ENCODE measurements at places on chromosomes 5 and 9. TPM values are rescaled to one million over a fixed set of nuclear protein-coding genes. Genes with fewer than 3 reads are reported as not detected.

DNA sequence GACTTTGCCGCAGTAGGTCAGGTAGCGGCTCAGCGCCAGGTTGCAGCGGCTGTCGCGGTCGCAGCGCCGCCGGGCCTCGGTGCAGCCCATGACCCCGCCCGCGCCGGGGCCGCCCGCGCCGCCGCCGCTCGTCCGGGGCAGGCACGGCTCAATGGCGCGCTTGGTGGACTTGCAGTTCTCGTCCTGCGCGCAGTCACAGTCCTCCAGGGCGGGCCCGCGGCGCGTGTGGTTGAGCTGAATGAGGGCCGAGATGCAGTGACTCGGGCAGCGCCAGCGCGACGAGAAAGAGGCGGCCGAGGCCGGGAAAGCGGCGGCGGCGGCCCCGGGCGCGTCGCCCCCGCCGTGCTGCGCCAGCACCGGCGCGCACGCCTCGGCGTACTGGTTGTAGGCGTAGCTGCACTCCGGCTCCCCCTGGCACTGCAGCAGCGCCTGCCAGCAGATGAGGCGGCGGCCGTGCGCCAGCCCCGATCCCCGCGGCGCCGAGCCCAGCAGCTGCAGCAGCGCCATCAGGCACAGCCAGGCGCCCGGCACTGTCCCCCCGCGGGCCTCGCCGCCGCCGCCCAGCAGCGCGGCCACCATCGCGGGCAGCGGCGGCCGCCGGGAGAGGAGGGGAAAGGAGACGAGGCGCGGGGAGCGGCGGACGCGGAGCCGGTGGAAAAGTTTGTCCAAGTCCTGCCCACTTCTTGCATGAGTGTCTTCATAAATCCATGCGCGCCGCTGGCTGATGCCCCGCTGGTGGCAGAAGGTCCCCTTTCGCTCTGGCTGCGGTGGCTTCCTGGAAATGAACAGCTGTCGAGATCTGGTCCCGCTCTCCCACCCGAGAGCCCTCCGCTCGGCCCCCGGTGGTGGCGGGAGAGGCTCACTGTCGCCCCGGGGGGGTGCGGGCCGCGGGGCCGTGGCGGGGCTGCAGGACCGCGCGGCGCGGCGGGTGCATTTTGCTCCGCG is 833 bp downstream of the GAS1 start:
- H3K36me3 ChIP-seq, result peaks cover 5% of the 10 kb centered on the region
- H3K4me1 ChIP-seq, result peaks cover 18% of the 10 kb centered on the region
- H3K27me3 ChIP-seq, result peaks cover 34% of the 10 kb centered on the region

GRCh38 chr9:4421847-4422246 is 68.4 kb upstream of the SLC1A1 start:
- no peaks in the 10 kb centered on the region for H3K27me3 ChIP-seq
- no peak overlapping the region for H3K27ac ChIP-seq
- no peaks in the 10 kb centered on the region for H3K36me3 ChIP-seq

DNA sequence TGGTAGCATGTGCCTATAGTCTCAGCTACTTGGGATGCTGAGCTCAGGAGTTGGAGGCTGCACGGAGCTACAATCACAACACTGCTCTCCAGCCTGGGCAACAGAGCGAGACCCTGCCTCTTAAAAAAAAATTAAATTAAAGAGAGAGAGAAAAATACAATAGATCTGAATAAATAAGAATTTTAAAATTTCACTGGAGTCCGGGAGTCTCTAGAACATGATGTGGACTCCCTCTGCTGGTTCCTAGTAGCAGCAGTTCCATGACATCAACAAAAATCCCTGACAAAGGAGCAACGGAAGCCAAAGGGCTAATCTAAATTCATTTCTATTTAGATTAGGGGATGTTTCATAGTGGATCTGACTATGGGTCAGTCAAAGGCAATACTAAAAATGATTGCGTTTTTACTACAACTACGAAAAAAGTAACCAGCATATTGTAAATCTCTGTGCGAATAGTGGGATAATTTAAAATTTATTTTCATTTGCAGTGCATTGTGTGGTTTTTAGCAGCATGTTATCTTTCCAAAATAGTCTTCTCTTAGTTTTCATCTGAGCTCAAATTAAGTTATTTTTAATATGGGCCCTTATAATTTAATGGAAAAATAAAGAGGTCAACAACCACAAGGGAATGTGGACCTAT is 6.7 kb downstream of the INIP start:
- no peak overlapping the region for H3K27ac ChIP-seq
- peaks cover 38% of the 10 kb centered on the region for H3K4me1 ChIP-seq
- peaks cover 15% of the 10 kb centered on the region for H3K36me3 ChIP-seq
- no peak for DNase-seq
- no peak overlapping the region for H3K4me3 ChIP-seq
- no peaks in the 10 kb centered on the region for H3K27me3 ChIP-seq

DNA sequence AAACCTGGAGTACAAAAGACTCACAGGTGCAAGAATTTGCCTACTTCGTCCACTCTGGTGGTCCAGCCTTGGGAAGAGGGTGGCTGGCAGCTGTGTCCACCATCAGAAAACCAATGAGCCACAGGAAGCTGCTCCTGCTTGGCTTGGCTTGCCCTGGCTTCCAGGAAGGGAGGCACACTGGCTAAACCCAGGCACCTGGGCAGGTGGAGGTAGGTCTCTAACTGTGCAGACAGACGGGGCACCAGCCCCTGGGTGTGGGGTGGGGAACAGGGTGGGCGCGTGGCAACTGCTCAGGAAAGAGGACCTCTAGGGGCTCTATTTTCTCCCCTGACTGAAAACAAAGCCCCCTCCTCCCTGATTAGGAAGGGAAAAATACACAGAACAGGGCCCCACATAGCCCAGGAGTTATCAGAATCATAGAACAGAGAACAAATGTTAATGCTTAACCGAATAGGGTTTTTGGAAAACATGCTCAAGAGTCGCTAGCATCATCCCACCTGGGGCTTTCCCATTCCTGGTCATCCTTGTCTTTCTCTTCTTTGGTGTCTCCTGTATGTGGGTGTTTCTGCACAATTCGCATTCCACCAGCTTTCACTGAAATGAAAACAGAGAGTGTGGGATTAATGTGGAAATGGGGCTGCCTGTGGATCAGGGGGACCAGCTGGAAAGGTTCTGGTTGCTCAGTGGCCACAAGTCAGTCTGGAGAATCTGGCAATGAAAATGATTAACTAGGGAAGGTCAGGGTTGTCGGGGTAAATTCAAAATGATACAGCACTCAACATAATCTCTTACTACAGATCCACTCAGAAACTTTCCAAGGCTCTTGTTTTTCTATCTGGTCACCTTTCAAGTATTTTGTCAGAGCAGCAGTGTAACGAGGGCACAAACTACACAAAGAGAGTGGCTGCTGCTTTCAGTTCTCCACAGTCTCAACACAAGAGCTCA is 13.1 kb downstream of the DAP start:
- H3K27ac ChIP-seq, result no peak overlapping the region
- peaks cover 11% of the 10 kb centered on the region for H3K36me3 ChIP-seq
- DNase-seq, result no peak
- no peak overlapping the region for H3K4me3 ChIP-seq
- H3K27me3 ChIP-seq, result no peaks in the 10 kb centered on the region

DNA sequence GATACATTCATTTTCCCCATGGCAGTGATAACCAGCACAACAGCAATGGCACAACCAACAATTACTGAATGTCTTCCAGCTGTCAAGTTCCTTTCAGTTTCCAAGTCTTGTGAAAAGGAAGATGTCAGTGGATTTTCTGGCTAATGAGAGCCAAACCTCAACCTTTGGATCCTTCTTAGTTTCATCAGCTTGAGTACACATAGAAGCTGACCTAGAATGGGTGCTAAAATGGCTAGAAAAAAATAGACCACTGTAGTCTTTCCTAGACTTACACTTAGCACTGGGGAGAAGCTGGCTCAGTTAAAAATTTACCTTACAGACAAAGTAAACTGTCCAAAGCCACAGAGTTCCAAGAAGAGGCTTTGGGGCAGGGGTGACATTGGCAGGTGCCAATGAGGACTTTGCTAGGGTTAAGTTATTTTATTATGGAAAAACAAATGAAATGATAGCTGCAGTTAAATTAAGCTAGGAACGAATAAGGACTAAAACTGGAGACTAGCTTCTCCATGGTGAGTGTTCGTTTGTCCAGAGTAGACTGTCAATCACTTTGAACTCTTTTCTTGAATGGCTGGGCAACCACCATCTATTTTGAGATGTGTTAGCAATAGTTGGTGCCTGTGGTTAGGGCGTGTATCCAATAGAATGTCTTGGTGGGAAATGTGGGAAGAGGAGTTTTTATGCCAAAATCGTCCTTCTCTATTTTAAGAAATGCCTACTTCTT is 25.9 kb upstream of the TXN start:
- no peak overlapping the region for H3K27ac ChIP-seq
- peaks cover 6% of the 10 kb centered on the region for H3K27me3 ChIP-seq
- H3K36me3 ChIP-seq, result no peaks in the 10 kb centered on the region
- no peak overlapping the region for H3K4me3 ChIP-seq
- peaks cover 10% of the 10 kb centered on the region for H3K4me1 ChIP-seq

DNA sequence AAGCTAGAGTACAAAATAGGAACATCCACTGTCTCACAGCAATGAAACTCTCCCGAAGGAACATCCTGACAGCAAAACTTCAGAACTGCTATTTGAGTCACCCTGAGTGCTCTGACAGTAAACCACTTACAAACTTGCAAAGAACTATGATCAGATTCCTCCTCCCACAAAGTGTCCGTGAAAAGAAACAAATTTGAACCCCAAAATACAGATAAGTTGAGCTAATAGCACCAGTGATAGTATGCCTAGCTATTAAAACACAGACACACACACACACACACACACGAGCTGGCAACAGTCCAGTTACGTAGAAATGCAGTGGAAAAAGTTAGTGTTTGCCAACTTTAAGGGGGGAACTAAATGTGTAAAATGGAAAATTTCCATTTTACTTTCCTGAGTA is 3.1 kb upstream of the GLIS3 start:
- H3K4me3 ChIP-seq, result no peak overlapping the region
- DNase-seq, result no peak
- peaks cover 29% of the 10 kb centered on the region for H3K27me3 ChIP-seq
- peaks cover 2% of the 10 kb centered on the region for H3K36me3 ChIP-seq

- no peaks in the 10 kb centered on the region for H3K4me1 ChIP-seq
- no peaks in the 10 kb centered on the region for H3K27me3 ChIP-seq
- H3K4me3 ChIP-seq, result no peak overlapping the region
- DNase-seq, result no peak
- no peak overlapping the region for H3K27ac ChIP-seq
These were observed 73.1 kb downstream of the NDUFAF2 start for GRCh38 chr5:61018062-61018461.

GRCh38 chr9:115327436-115328122 is 209.6 kb upstream of the TNC start:
- no peak overlapping the region for H3K27ac ChIP-seq
- H3K36me3 ChIP-seq, result no peaks in the 10 kb centered on the region
- H3K27me3 ChIP-seq, result no peaks in the 10 kb centered on the region
- DNase-seq, result no peak
- no peak overlapping the region for H3K4me3 ChIP-seq

- no peak for DNase-seq
- peaks cover 9% of the 10 kb centered on the region for H3K27me3 ChIP-seq
- H3K4me1 ChIP-seq, result peaks cover 12% of the 10 kb centered on the region
- no peak overlapping the region for H3K27ac ChIP-seq
- no peaks in the 10 kb centered on the region for H3K36me3 ChIP-seq
These were observed 8.6 kb upstream of the OXCT1 start for GRCh38 chr5:41878643-41879478.

DNA sequence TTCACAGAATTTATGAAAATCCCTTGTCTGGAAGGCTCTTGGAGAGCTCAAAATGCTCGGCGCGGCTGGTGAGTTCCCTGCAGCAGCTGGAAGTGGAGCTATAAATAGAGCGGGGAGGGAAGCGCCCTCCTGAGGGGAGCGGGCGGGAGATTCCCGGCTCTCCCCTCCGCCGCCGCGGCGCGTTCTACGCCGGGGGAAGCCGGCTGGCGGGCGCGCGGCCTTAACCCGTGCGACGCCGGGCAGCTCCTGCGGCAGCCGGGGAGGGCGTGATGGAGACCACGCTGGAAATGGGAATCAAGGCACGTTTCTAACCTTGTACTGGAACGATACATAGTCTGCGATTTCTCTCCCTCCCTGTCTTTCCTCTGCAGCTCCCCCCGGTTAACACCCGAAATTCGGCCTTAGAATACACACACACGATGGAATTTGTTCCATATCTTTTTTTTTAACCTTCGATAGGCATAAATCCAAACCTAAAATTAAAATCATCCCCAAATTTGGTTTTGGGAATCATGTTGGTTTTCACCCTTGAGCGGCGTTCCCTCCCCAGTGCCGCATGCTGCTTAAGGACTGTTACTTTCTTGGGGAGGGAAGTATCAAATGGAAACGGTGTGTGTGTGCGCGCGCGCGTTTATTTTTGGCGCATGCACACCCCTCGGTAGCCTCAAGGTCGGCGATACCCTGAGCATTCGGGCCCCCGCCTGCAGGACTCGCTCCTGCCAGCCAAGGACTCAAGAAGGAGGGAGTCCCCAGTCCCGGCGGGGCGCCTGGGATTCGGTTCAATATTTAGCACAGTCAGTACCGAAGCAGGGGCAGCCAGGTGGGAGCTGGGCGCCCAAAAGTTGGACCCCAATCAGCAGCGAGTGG is 306.3 kb upstream of the KCNN2 start:
- H3K27me3 ChIP-seq, result peaks cover 35% of the 10 kb centered on the region
- H3K27ac ChIP-seq, result no peak overlapping the region
- H3K4me1 ChIP-seq, result no peaks in the 10 kb centered on the region
- no peak overlapping the region for H3K4me3 ChIP-seq

DNA sequence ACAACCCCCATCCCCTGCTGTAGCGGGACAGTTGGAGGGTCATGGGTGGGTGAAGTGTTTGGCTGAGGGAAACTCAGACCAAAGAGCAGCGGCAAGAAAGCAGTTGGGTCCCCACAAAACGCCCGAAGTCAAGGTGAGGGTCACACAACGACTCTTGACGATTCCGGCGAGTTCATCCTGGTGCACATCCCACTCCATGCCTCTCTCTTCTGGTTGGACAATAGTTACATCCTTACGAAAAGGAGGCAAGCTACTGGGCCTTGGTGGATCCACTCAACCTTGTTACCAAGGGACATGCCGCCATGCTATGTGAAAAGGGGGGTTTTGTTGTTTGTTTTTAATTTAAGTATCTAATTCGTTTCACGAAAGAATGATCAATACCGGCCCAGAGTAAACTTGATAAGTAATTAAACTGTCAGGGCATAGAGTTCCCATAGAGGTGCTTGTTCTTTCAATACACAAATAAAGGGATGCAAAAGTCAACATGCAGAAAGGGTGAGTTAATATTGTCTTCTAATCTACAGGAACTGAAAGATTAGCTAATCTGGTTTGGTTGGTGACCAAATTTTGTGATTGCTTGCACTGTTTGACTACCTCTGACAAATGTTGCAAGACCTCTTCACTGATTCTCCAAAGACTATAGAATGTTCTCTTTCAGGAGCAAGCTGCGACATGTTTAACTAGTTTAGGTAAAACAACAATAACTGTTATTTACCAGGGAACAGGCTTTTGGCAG is 732 bp upstream of the SMIM15 start:
- H3K27me3 ChIP-seq, result no peaks in the 10 kb centered on the region
- H3K27ac ChIP-seq, result peak overlapping the region; percentile 86
- peak overlapping the region; percentile 98 for H3K4me3 ChIP-seq
- DNase-seq, result peak; percentile 4
- H3K4me1 ChIP-seq, result peaks cover 37% of the 10 kb centered on the region
- peaks cover 15% of the 10 kb centered on the region for H3K36me3 ChIP-seq

Gene CD274
- 16.4 TPM for total RNA-seq

Gene PRLR
- not detected for total RNA-seq

Gene TEX48
- 1.7 TPM for total RNA-seq

Gene PCDHGB5
- total RNA-seq, result 0.21 TPM

Gene ASTN2
- 5.6 TPM for total RNA-seq

Gene GRXCR2
- total RNA-seq, result not detected

Gene ECSCR
- total RNA-seq, result 1.2 TPM

Gene SAXO1
- total RNA-seq, result not detected

All from activated T-cell treated with anti-CD3 and anti-CD28 coated beads, Interleukin-2, amount 50 U/mL, for 72 hours (primary cell).